ENCODE measurements at places on chromosomes 2 and 18. TPM values are rescaled to one million over a fixed set of nuclear protein-coding genes. Genes with fewer than 3 reads are reported as not detected.

The ST6GAL2 gene
- 0.22 TPM for polyA plus RNA-seq

The EMILIN1 gene
- 32.1 TPM for polyA plus RNA-seq

The HOXD1 gene
- polyA plus RNA-seq, result 4.3 TPM

The FAM228A gene
- 0.39 TPM for polyA plus RNA-seq

The CPS1 gene
- 6.7 TPM for polyA plus RNA-seq

The COL3A1 gene
- polyA plus RNA-seq, result 32.2 TPM

The ATOH8 gene
- 18.6 TPM for polyA plus RNA-seq

The ADI1 gene
- 236 TPM for polyA plus RNA-seq

All from kidney (tissue), 22 donors.